ENCODE measurements at places on chromosomes 7 and 10.
A peak's percentile ranks its signal among the peaks of the same experiment; 100 is the strongest.

DNA sequence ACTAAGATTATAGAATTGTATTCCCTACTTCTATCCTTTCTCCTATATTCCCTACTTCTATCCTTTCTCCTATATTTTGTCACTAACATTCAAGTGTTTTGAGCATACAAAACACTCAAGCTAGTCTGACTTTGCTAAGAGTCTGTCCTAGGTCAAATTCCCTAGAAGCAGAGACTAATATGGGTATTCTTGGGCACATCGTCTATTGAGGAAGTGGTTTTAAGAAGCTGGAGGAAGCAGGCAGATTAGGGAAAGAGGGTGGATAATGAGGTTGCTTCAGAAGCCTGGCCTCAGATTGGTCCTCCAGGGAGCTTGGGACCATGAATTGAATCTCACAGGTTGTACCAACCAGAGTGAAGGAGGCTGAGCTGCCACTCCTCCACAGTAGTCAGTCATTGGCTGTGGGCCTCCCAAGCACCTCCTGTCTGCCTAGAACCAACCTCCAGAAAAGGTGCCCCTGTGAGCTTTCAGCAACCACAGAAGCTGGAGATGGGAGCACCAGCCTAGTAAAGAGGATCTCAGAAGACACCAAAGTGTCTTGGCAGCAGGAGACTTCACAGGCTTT lies 295.9 kb upstream of the PHF14 start:
- no peak for DNase-seq

DNA sequence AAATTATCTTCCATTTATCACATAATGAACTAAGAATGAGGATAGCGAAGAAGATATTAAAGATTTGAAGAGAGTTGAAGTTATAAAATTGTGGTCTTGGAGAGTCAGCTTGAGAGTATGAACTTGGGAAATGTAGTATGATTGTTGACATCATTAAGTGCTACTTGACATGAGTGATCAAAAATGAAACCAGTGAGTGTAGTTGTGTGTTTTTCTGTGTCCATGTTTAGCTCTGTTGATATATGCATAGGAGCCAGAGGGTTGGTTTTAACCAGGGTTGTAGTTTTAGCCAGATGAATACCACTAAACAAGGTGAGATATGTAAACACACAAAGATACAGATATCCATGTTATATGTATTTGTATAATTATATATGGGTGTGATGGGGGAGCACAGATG lies 6.2 kb downstream of the TMEM106B start:
- no peak for DNase-seq

GRCh38 chr7:23373151-23374004 lies 74.2 kb downstream of the MALSU1 start:
- DNase-seq = peak; percentile 80

GRCh38 chr10:124151466-124152095 lies 58.2 kb upstream of the CHST15 start:
- no peak for DNase-seq

- DNase-seq = no peak
Observed at GRCh38 chr7:18222636-18223035, 195.0 kb upstream of the PRPS1L1 start.

DNA sequence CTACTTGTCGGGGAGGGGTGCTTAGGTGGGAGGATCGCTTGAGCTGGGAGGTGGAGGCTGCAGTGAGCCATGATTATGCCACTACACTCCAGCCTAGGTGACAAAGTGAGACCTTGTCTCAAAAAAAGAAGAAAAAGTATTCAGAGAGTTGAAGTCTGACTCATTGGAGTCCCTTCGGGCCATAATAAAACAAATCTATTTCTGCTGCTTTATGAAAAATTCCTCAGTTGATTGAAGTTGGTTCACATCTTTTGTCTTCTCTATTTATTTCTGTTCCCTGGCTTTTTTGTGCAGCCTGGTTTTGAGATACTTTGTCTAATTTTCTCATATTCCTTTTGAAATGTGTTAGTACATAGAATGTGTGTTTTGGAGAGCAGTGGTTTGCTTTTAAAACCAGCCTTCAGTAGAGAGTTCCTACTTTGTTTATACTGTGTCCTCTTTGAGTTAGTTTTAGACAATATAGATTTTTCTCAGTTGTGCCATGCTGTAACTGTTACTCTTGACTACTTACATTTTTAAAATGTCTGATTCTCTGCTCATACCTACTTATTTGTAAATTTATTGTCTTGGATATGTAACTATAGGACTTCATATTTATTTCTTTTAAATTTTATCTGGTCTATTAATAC lies 36.7 kb downstream of the LUC7L2 start:
- no peak for DNase-seq
